ENCODE measurements at places on chromosomes 16 and 17.

- no peak for DNase-seq
Measured at GRCh38 chr17:57721967-57722703, 23.0 kb downstream of the CCDC182 start.

DNA sequence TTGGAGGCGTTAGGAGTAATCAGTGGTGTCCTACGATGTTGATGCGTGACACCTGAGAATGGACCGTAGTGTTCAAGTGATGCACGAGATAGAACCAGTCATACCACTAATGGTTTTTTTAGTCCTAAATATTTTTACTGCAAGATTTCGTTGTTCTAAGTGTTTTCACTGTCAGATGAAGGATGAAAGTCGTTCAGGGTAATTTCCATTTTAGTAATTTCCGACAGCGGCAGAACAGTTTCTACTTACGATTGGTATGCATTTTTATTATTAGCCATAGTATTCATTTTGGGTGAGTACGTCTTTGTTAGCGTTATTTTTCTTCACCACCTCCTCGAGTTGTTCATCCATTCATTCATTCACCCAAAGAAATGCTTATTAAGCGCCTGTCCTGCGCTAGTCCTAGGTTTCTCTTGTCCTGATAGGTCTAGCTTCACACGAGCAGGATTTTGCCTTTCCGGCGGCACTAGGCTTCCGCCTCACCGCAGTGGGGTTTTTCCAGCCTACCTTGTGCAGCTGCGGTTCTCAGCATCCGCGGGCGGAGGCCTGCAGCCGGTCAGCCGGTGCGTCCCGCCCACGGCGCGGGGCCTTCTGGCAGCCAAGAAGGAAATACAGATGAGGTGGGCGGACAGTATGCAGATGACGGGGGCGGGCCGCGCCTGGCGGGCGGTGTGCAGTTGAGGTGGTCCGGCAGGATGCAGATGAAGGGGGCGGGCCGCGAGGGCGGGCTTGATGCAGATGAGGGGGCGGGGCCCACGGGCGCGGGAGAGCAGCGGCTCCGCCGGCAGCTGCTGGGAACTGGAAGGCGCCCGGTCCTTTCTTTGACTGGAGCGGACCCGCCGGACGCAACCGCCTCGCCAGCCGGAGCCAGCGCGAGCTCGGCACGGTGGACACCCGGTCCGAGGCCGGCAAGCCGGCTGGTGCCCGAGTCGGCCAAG, 146.4 kb downstream of the SPECC1 start:
- DNase-seq = peak; percentile 96

DNA sequence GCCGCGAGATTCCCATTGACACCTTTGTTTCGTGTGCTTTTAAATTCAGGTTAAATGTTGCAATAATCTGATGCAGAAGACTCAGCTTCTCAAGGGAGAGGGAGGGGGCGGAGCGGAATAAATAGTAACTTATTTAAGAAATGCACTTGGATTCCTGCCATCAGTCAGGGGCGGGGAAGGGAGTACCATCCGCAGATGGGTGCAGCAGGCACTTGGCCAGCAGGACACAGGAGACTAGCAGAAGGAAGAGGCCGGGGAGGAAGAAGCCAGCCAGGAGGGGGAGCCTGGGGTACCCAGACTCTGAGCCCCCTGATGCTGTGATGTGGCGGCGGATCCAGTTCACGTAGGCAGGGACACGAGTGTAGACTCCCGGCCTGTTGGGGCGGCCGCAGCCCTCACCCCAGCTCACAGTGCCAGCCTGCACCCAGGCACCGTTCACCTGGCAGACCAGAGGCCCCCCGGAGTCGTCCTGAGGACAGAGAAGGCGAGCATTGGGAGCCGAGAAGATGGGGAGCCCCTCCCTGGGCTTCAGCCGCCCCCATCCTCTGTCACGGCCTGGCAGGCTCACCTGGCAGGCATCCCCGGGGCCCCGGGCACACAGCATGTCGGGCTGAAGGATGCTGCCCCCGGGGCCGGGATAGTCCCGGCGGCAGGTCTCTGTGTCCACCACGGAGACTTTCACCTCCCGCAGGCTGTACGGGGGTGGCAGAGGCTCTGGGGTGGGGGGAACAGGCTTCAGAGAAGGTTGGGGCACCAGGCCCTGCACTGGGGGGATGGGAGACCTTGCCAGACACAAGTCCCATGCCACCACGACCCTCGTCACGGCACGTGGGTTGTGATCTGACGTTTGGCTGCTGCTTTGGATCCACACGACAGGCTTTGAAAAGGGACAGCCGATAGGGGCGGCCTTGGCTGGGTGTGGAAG, 3.2 kb downstream of the TPSG1 start:
- DNase-seq = no peak

- DNase-seq = no peak
Measured at GRCh38 chr17:45784741-45785479, 790 bp downstream of the CRHR1 start.

DNA sequence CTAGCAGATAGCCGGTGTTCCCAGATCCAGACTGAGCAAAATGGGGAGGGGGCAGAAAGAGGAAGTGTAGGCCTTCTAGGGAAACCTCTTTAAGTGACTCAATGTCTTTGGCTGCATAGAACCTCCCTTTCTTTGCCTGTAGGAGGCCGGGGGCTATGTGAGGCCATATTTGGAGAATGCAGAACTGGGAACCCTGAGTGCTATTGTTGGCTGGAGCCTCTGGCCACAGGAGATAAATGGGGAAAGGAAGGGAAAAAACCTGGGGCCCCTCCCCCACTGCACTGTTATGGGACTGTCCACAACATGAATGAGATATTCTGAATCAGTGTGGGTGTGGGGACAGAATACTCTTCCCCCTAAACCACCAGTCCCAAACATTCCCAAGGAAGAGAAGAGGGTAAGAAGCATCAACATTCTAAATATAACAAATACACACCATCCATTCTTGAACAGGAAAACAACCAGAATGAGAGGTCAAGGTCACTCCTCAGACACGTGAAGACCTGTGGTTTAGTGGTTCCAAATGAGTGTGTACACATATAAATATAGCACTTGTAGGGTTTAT, 2.4 kb downstream of the VPS25 start:
- DNase-seq = no peak

GRCh38 chr17:19268611-19269010, 31.4 kb downstream of the EPN2 start:
- DNase-seq = no peak

DNA sequence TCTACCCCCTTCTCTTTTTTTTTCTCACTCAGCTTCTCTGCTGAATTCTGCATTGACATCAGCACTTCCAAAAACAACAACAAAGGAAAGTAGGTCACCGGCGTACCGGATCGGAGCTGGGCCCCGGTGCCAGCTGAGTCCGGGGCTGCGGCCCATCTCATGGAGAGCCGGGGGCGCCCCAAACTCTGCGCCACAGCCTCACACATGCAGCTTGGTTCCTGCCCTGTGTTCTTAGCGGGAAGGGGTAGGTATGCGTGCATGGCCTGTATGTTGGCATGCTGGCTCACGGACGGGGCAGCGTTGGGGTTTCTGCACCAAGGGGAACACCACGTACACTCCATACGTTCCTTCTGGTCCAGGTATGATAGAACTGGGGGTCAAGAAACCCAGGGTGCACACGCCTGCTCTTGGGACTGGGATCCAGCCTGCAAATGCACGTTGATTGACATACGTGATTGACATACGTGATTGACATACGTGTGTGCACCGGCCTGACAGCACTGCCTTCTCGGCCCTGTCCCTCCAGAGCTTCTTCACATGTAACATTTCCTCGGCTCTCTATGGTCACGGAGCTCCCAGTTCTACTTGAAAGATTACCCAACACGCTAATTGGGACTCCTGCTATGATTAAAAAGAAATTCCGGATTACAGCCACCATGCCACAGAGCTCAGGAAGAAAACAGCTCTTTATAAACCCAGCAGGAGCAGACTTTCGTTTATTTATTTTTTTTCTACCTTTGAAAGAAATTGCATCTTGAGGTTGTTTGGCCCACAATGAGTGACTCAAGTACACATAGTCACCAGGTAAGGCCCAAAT, 88.7 kb downstream of the RPA1 start:
- DNase-seq = no peak

GRCh38 chr16:10577305-10578202, 2.8 kb downstream of the EMP2 start:
- no peak for DNase-seq

DNA sequence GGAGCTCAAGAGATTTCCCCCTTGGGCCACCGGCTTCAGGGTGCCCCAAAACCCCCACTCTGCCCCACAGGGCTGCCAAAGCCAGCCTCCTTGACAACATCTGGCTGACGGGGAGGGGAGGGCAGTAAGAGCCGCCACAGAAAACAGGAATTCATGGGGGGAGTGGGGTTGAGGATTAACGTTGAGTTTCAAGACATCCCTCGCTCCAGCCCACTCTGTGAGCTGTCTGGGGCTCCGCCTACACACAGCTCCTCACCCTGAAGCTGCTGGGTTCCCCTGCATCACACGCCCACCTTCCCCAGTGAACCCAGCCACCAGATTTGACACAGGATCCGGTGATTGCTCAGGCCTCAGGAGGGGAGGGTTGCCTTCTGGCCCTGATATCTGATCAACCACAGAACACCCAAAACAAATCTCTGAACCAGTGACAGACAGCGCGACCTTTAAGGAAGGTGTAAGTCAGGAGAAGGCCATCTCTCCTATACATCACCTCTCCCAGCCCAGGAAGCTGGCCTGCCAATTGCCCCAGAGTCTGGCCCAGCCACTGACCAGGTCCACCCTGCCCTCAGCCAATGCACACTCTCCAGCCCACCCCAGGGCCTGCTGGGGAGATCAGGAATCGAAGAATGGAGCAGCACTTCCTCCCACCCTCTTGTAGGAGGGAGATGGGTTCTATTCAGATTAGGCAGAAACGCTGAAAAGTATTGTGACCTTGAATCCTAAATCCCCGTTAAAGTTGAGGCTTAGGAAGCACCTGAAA, 132.1 kb downstream of the CLEC16A start:
- DNase-seq = no peak

- no peak for DNase-seq
Measured at GRCh38 chr17:58995247-58995940, 111.3 kb downstream of the TRIM37 start.

- no peak for DNase-seq
Measured at GRCh38 chr17:4297351-4297750, 33.6 kb upstream of the ANKFY1 start.

DNA sequence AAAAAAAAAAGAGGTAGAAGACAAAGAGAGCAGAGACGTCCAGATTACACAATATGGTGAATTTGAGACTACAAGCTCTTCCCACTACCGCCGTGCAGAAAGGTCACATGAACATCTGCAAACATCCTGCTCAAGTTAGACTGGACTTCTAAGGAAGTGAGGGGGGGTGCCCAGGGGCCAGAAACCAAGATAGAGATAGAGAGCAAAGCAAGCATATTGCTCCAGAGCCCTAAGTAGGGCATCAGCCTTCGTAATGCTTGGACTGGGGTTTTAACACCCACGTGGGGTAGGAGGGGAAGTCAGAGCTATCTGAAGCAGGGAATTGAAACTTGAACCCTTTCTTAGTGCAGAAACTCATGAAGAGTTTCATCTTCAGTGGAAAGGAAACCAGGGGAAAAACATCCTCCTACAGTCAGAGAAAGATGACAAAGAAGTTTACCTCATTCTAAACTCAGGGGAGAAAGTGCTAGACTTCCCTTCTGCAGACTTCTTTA, 8.7 kb downstream of the CLEC19A start:
- peak; percentile 83 for DNase-seq

GRCh38 chr16:85085721-85086120, 26.6 kb downstream of the CIBAR2 start:
- no peak for DNase-seq

DNA sequence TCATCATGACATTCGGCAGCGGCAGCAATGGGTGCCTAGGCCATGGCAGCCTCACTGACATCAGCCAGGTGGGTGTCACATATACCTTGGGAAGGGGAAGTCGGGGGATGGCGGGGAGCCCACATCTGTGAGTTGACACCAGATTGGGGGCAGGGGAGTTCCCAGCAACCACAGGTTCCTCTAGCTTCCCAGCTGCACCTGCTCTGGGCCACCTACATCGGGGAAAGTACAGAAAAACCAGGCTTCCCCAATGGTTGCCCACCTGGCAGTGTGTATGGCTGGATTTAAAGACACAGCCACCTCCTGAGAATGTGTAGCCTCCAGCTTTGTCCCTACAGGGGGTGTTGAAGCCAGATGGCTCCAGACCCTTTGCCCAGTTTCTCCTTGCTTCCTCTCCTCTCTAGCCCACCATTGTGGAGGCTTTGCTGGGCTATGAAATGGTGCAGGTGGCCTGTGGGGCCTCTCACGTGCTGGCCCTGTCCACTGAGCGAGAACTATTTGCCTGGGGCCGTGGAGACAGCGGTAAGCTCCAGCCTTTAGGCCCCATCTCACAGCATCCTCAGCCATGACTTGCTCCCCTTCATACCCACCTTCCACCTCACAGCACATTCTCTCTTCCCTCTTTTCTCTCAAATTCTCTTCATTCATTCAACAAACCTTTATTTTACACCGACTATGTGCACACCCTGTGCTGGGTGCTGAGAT, 5.0 kb upstream of the TRAF4 start:
- DNase-seq = no peak

DNA sequence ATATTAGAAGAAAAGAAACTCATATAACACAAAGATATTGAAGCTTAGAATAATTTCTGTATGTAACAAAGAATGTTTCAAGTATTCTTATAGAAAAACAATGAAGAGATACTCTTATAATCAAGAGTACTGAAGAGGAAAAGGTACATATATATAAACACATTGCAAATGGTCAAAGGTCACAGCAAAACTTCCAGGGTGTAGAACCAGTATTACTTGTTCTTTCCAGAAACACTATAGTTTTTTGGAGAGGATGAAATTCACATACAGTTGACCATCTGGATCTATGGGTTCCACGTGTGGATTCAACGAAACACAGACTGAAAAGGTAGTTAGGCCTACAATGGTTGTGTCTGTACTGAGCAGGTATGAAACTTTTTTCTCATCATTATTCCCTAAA, 22.6 kb downstream of the PRPSAP1 start:
- DNase-seq = no peak
